ENCODE measurements at places on chromosomes 2 and 18. TPM values are rescaled to one million over a fixed set of nuclear protein-coding genes. Genes with fewer than 3 reads are reported as not detected.

DNA sequence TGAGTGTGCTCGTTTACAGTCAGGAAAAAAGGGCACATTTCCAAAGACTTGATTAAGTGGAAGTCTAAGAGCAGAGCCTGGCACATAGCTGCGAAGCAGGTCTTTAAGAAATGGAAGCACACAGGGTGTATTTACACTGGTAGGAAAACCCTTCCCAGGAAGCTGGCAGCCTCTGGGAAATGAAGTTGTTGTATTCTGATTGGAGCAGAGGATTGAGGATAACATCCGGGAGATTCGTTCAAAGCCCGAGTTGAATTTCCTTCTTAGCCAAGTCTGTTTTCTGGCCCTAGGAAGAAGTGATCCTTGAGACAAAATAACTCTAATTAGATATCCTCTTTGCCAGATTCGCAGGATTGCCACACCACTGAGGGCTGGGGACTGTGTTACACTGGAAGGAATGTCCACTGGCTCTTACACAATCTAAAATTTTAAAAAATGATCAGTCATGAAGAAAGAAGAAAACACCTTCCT lies 75.9 kb downstream of the ITGB1BP1 start:
- peak; percentile 55 for DNase-seq

The BOLL gene
- not detected for total RNA-seq

DNA sequence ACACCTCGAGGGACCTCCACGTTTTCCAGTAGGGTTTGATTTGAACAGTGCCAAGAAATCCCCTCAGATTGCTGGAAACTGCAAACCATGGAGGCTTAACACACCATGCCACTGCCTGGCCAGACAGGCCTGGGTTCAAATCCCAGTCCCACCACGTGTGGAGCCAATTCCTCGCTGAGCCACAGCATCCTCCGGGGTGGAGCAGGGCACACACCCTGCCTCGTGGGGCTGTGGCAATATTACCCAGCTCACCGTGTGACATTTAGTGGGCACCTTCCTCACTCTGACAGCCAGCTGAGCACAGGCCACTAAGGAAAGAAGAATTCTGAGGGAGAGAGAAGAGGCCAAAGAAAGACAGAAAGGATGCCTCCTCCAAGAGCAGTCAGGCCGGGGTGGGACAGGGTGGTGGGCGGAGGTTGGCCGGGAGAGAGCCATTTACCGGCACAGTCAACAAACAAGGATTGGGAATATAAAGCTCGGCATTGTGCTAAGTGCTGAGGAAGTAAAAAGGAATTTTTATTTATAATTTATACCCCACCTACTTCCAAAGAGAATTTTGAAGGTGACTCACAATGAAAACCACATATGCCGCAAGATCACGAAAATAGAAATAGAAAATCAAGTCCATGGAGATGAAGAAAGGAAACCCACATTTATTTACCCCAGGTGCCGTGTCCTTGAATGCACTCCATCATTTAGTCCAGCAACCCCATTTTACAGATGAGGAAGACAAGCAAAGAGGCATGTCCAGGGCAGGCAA lies 111.5 kb downstream of the MCFD2 start:
- peak; percentile 94 for DNase-seq

The UGT1A3 gene
- not detected for total RNA-seq

- peak; percentile 95 for DNase-seq
These were observed 48.0 kb downstream of the BCL2L11 start for GRCh38 chr2:111168528-111169239.

DNA sequence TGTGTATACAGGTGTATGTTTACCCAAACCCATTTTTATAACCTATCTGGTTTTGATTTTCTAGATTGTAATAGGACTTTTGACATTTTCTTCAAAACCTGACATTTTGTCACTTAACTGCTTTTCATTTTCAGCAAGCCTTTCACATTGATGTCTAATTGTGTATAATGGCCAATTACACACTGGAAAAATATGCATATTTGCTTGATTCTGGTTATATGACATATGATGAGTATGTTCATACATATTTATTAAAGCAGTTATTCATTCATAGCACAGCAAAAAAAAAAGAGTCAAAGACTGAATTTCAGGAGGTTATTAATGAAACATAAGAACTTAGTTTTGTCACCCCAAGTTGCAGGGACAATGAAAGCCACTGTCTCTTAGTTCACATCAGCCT lies 307.7 kb upstream of the TNP1 start:
- DNase-seq, result no peak

All from osteoblast (primary cell).